ENCODE measurements at places on chromosomes 2 and 18.

- peak; percentile 24 for DNase-seq
Observed at GRCh38 chr2:223760838-223761502, 76.4 kb downstream of the AP1S3 start.

GRCh38 chr18:3401669-3402620 lies 48.0 kb upstream of the TGIF1 start:
- DNase-seq: peak; percentile 73

- DNase-seq: no peak
Observed at GRCh38 chr2:230968921-230969658, 26.8 kb upstream of the SPATA3 start.

GRCh38 chr2:234954551-234954992 lies 2.8 kb downstream of the SH3BP4 start:
- no peak for DNase-seq

DNA sequence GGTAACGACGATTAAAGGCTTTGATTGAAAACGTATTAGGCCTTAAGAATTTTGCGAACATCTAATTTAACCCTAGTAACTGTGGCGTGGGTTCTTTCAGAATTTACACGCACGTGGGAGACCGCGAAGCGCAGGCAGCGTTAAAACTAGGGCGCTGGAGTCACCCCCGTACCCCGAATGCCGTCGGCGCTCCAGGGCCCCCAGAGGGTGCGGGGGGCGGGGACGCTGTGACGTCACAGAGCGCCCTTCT lies 673 bp upstream of the SMCHD1 start:
- peak; percentile 72 for DNase-seq
